ENCODE measurements at places on chromosomes 3 and 15. TPM values are rescaled to one million over a fixed set of nuclear protein-coding genes. Genes with fewer than 3 reads are reported as not detected.

AP2M1 gene
- 521 TPM for polyA plus RNA-seq

CPA3 gene
- not detected for polyA plus RNA-seq

ACTC1 gene
- polyA plus RNA-seq: 1.2 TPM

ANKUB1 gene
- polyA plus RNA-seq: not detected

CXCR6 gene
- not detected for polyA plus RNA-seq

PLS1 gene
- 16.2 TPM for polyA plus RNA-seq

MASP1 gene
- 4.0 TPM for polyA plus RNA-seq

Data from brain (organoid and tissue), 16 donors.